ENCODE measurements at places on chromosomes 3 and 15. TPM values are rescaled to one million over a fixed set of nuclear protein-coding genes. Genes with fewer than 3 reads are reported as not detected.

DNA sequence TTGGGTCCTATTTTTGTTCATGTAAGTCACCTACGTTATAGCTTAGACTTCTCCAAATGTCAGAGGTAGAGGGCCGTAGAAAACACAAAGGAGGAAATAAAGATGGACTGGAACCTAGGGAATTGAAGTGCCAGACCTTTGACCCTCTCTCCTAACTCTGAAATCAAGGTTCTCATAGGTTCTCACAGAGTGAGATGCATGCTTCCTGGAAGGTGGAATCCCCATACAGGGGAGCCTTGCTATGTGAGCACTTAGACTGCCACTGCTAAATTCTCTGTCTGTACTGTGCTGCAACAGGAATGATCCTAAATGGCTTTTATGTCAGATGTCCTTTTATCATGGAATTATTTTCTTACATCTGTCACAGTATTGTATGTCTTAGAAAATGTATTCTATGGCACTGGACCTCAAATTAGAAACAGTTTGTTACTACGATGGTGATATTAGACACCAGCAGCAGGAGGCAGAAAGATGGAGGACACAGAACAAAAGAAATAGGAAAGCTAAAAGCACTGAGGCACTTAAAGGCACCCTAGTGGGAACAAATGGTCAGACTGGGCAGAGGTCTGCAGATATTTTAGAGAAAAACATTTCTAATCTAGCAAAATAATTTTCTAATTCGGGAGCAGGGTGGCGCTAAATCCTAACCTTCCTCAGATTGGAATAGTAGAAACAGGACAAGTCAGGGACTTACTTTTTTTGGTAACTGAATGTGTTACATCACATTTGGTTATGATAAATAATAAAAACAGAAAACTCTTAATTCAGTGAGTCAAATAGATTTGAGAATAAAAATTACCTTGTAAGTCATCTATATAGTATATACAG is 60.2 kb upstream of the CDAN1 start:
- DNase-seq: peak; percentile 8

- DNase-seq: no peak
These were observed 67.6 kb downstream of the NR1D2 start for GRCh38 chr3:24012589-24013269.

DNA sequence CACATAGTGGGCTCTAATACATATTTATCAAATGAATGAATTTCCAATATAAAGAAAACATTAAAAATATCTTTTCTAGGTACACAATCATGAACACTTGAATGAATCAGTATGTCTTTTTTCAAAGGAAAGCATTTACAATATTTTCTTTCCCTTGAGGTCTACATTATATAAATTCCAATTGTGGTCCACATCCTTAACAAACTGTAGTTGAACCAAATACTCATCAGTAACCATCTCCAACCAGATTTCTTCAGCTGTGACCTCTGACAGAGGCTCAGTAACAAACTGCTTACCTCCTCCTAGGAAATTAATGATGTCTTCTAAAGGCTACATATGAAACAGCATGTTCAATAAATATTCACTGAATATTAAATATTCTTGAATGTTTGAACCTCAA is 58.8 kb downstream of the CFAP20DC start:
- no peak for DNase-seq

DNA sequence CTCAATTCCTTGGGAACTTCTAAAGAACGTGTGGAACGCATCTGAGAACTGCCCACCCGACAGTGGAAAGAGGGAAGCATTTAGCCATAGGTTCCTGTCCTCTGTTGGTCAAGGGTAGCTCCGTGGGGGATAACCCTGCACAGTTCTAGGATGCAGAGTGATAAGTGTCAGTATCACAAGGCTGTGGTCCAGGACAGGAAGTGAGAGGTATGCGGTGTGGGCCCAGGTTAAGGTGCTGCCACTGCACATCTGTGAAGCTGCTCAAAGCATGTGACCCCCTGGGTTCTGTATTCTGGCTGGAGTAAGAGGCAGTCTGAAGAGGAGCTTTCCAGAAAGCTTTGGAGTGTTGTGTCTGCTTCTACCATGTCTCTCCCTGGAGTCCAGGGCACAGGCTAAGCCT is 51.7 kb upstream of the HES1 start:
- DNase-seq: no peak

Gene ZNF660
- total RNA-seq: not detected

Gene LRRC31
- total RNA-seq: not detected

Gene PXK
- total RNA-seq: 15.2 TPM
